ENCODE measurements at places on chromosomes 7 and 10.

DNA sequence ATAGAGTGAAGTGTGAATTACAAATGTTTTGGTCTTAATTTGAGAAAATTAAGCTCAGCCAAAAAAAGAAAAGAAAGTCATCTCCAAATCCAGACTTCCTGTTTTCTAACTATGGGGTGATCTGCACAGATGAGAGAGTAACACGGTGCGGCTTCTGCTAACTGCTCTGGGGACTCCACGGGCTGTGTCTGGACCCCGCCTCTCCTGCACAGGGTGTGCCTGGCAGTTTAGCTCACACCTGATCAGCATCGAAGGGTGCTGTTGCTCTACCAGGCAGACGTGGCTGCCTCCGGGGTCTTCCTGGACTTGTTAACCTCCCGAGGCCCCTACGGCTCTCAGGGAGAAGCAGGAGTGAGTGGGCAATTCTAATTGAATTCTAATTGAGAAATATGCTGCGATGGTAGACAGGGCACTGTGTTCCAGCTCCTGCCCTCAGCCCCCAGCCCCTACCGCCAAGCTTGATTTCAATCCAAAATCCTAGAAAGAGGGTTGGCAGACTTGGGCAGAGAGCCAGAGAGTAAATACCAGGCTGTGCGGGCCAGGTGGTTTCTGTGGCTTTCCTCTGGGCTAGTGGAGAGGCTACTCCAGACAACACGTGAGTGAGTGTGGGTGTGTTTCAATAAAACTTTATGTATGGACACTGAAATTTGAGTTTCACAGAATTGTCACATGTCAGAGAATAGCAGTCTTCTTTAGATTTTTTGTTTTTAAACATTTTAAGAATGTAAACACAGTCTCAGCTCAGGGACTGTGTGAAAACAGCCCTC is 13.4 kb downstream of the SHH start:
- DNase-seq, result no peak

DNA sequence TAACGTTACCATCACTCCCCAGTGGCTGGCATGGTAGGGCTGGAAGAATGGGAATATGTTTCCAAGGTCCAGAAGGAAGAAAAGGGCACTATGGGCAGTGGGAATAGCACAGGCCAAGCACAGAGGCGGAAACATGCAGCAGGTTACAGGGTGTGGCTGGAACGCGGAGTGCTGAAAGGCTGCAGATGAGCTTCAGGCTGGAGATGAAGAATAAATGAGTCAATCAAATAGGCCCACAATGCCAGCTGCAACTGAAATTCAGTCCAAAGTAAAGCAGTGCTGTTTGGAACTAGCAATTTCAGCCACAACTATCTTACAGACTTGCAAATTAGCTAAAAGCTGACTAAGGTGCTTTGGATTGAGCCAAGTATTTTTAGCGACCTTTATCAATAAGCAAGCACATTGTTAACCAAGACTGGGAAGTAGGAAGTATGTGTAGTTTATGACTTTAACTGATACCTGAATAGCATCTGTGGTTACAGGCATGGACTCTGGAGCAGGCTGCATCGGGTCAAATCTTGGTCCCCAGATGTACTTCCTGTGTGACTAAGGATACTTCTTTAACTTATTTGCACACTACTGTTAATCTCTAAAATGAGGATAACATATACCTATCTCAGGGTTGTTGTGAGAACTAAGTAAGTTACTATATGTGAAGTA is 77.5 kb upstream of the CTTNBP2 start:
- DNase-seq, result no peak

- DNase-seq, result no peak
Measured at GRCh38 chr10:5843686-5844344, 30.6 kb upstream of the GDI2 start.

DNA sequence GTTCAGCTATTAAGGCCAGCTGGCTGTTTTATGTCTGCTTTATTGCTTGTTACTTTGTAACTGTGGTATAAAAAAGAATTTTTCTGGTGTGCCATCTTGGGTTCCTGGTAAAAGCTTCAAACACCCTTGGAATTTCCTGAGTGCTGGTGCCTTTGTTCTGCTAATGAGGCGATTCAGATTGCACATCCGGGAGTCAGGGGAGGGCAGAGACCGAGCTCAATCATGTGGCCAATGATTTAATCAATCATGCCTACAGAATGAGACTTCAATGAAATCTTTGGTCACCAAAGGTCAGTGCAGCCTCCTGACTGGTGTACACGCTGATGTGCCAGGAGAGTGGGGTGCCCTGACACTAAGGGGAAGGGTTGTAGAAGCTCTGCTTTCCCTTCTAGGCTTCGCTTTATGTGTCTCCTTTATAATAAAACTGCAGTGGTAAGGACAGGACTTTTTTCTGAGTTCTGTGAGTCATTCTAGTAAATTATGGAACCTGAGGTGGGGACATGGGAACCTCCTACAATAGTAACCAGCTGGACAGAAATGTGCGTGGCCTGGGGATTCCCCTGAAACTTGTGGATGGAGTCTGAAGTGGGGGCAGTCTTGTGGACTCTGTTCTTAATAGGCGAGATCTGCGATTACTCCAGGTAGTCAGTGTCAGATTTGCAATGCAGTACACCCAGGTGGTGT is 69.4 kb upstream of the OGDHL start:
- no peak for DNase-seq

GRCh38 chr7:140899883-140900282 is 24.8 kb downstream of the BRAF start:
- DNase-seq, result peak; percentile 91

DNA sequence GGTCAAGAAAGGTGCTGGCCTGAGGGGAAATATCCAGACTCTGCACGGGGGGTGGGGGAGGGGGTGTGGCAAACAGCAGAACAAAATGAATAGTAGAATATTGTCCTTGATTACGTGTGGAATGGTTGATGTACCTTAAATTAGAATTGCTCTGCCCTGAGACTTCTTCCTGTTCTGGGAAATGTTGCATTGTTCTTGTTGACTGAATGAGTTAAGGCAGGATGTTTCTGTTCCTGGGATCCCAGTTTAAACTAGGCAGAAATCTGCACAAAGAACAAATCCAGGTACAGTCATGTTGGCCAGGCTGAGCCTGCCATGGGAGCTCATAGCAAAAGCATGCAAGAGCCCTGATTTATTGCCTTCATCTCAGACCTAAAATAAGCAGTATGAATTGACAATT is 558.7 kb upstream of the VSTM2A start:
- DNase-seq, result no peak

GRCh38 chr10:92822964-92823363 is 25.4 kb upstream of the EXOC6 start:
- DNase-seq, result peak; percentile 3

DNA sequence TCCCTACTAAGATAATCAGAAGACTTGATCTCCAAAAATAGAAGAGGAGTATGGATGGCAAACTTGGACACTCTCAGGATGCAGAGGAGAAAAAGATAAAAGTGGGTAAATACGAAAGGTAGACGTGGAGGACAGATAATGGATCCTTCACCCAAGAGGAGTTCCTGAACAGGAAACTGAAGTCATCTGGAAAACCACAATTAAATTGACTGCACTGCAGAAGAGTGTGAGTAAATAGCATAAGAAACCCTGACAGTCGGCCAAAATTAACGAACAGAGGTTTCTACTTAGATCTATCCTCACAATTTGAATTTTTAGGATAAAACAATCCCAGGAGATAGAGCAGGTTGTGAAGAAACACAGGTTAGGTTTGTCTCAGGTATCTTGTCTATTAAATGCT is 70.5 kb downstream of the SDK1 start:
- no peak for DNase-seq

- no peak for DNase-seq
Measured at GRCh38 chr7:148584154-148584827, 6.3 kb upstream of the C7orf33 start.

- no peak for DNase-seq
Measured at GRCh38 chr7:29193316-29194205, 1.0 kb upstream of the CHN2 start.

DNA sequence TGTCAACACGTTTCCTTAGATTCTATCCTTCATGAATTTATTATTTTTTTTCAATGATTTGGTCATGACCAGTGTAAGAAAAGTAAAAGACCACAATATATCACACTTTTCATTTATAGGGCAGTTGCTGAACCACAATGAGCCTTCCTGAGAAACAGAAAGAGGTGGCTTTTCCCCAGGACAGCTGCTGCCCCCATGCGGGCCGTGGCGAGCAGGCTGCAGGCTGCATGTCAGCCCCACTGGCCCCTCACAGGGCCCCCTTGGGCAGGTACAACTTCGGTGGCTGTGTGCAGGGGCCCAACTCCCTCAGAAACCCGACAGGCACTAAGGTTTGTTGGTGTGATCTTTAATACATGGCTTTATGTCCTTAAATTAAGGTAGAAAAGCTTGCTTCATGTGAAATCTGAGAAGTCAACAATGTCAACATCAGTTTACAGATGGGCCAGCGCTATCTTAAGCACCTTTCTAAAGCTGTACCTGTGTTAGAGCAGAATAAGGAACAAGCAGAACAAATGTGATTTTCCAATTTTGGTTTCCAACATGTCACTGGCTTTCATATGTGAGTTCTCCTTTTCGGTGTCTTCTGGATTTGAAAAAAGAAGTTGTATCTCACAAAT is 10.6 kb downstream of the BEND7 start:
- DNase-seq, result no peak

DNA sequence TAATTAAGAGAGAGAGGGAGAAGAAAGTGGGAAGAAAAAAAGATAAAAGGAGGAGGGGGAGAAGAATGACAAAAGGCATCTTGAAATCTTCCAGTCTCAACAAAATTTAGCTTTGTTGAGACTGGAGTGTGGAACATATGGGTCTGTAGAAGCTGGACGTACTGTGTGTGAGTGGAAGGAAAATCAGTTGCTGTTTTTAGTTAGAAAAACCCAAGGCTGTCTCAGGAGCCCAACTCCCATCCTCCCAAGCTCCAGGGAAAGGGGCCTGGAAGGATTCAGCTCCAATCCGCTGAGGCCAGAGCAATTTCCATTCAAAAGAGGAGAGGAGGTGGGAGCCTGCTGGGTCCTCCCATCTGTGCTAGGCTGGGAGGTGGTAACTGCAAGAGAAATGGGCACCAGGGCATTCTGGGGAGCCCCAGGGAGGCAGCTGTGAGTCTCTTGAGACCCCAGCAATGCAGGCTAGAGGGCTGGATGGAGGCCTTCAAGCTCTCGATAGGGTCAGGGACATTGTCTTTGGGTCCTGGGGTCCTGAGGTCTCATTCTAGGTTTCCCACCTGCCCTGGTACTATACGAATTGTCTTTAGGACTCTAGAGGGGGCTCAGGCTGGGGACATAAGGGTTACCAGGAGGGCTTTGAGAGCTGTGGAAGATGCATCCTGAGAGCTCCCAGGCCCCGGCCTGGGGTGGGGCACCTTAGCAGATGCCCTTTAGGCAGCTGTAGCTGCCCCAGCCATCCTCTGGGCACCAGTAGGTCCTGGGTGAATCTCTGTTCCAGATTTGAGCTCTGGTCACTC is 21.4 kb downstream of the ADCYAP1R1 start:
- no peak for DNase-seq

GRCh38 chr7:29988424-29989256 is 961 bp downstream of the SCRN1 start:
- peak; percentile 90 for DNase-seq

- DNase-seq, result peak; percentile 71
Measured at GRCh38 chr7:36278620-36279172, 111.0 kb upstream of the ANLN start.

- DNase-seq, result no peak
Measured at GRCh38 chr10:48536916-48537890, 67.7 kb downstream of the ARHGAP22 start.

GRCh38 chr10:131933016-131933695 is 32.3 kb downstream of the PPP2R2D start:
- peak; percentile 19 for DNase-seq

- DNase-seq, result no peak
Measured at GRCh38 chr10:77563638-77564270, 73.9 kb downstream of the KCNMA1 start.

DNA sequence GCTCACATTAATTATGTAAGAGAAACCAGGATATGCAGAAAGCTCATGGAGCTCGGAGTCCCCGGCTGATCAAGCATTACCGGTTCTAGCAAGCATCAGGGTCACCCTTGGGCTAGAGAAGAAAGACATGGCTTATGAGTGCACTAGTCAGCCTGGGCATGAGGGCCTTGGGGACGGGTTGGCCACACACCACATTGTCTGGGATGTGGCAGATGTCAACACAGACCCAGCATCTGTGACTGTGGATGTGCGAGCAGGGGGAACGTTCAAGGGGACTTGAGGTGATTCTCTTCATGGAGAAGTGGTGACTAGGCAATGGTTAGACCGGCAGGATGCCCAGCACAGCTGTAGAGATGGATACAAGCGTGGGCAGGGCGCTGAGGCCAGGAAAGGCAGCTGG is 13.7 kb downstream of the ZMIZ2 start:
- DNase-seq, result peak; percentile 55

DNA sequence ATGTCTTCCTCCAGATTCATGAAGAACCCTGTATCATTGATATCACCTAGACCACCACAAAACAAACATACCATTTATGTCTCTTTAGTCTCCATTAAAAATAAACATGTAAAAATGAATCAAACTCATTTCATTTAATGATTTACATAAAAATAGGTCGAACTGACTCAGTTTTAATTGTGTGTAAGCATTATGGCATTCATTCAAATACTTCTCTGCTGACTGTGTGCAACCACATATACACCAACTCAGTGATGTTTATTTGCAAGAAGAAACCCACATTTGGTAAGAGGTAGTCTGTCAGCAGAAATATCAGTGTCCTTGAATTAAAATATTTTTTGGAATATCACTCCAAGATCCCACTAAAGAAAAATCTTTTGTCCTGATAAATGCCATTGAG is 30.5 kb downstream of the ABCB1 start:
- no peak for DNase-seq

DNA sequence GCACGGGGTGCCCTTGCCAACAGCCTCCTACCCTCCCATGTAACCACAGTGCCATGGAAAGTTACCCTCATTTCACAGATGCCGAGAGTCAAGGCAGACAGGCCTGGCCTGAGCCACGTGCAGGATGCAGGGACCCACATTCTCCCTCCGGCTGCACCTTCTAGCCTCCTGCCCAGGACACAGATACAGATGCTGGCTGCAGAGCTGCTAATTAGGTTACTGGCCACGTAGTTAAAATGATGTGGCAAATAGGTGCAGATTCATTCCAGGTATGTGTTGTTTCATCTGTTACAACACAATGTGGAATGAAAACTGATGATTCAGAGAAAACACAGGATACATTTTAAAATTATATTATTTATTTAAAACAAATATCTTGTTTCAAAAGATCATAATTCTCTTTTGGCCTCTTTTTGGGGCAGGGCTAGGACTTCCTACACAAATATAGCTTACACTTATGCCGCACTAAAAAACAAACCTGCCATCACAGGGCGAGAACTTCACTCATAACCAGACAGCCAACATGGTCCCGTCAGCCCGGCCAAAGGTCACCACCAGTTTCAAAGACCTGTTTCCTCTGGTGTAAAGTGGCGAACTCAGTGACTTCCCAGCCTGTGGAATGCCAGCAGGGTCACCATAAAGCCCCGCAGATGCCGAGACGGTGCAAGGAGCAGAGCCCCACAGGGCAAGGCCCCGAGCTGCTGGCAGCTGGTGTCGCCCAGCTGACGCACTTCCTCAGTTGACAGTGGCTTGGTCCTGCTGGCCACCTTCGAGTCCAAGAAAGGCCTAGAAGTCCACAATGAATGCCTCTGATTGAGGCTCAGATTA is 83.5 kb downstream of the TNS3 start:
- no peak for DNase-seq
